ENCODE measurements at places on chromosomes 6 and 20.

- DNase-seq: no peak
Observed at GRCh38 chr6:22208026-22208425, 88.8 kb downstream of the PRL start.

DNA sequence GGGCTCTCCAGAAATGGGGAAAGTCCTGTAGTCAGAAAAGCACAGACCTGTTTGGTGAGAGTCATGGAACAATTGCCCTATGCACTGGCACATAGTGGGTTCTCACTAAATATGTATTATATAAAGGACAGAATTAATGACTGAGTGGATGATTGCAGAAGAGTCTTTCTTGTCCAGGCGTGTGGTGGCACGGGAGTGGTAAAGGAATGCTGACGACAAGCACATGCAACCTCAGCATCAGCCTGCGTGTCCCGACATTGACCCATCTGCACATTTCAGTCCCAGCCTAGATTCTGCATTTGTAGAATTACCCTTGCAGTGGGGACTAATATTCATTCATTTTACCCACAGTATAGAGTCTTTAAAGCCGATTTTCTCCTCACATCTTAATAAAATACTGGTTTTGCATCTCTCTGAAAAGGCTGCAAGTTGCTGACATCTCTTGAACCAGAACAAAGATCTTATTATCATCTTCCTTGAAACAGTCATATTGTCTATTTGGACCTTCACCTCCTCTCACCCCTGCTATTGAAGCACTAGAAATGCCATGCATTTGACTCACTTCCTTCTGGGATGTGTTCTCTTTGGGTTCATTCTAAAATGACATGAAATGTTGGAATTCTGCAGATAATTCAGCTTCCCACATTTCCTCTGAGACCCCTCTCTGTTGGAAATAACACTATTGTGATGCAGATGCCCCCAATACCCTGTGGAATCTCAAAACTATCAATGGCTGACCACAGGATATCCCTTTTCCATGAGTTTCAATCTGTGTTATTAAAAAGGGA lies 883.6 kb upstream of the FLRT3 start:
- no peak for DNase-seq

- DNase-seq: no peak
Observed at GRCh38 chr6:13261464-13261994, 66.8 kb downstream of the TBC1D7 start.

DNA sequence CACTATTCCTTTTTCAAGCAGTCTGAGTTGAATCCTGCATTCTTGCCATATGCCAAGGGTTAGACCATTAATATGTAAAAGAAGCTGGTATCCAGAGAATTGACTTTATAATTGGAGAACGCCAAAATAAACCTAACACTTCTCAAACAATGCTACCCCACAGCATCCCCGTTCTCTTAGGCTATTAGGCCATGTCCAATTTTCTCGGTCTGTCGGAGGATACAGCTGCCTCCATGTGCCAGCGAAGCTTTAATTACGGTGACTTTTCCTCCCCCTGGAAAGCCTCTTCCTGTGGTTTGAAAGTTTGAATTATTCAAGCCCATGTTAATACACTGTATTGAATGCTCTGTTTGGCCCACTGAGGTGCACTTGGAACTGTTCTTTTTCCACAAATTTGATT lies 60.5 kb downstream of the HS3ST5 start:
- DNase-seq: no peak

- DNase-seq: peak; percentile 27
Observed at GRCh38 chr6:106519460-106520394, 109.6 kb downstream of the RTN4IP1 start.
